IMR-90 (cell line): ENCODE measurements at places on chromosomes 16 and 17. TPM values are rescaled to one million over a fixed set of nuclear protein-coding genes. Genes with fewer than 3 reads are reported as not detected.

The ABCC3 gene
- total RNA-seq, result 2.2 and 3.2 TPM in 2 replicates

The GRAP gene
- total RNA-seq, result under 0.01 TPM in 1 of 2 replicates, not detected in the other

The RNF112 gene
- 1.7 and 2.5 TPM in 2 replicates for total RNA-seq

The DNAI2 gene
- not detected in 2 replicates for total RNA-seq

The DRC7 gene
- total RNA-seq, result not detected in 2 replicates

The GP1BA gene
- total RNA-seq, result not detected in 2 replicates

The ZC3H7A gene
- total RNA-seq, result 22.2 and 33.3 TPM in 2 replicates

The NLRC3 gene
- total RNA-seq, result not detected in 2 replicates

The KRTAP4-5 gene
- total RNA-seq, result not detected in 2 replicates

The AOC2 gene
- 0.28 and 0.36 TPM in 2 replicates for total RNA-seq

The ESRP2 gene
- total RNA-seq, result under 0.01 TPM in 1 of 2 replicates, not detected in the other
